ENCODE measurements at places on chromosomes 2 and 18.

DNA sequence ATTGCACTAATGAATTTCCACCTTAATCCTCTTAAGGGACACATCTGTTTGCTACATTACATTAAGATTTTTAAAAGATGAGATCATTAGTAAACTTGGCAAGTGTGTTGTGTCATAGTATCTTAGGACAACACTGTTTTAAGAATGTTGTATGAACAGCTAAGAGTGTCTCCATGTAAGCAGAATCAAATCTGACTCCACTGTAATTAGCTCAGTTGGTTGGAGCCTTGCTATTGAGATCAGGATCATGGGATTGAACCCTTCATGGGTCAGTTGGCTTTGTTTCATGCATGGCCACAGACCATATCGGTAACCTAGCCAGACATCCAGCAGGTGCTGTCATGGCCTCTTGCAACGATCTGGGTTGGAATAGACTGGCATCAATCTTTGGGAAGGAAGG lies 5.2 kb downstream of the FHOD3 start:
- DNase-seq: no peak

GRCh38 chr18:6994056-6994770 lies 123.4 kb downstream of the LAMA1 start:
- DNase-seq: no peak

DNA sequence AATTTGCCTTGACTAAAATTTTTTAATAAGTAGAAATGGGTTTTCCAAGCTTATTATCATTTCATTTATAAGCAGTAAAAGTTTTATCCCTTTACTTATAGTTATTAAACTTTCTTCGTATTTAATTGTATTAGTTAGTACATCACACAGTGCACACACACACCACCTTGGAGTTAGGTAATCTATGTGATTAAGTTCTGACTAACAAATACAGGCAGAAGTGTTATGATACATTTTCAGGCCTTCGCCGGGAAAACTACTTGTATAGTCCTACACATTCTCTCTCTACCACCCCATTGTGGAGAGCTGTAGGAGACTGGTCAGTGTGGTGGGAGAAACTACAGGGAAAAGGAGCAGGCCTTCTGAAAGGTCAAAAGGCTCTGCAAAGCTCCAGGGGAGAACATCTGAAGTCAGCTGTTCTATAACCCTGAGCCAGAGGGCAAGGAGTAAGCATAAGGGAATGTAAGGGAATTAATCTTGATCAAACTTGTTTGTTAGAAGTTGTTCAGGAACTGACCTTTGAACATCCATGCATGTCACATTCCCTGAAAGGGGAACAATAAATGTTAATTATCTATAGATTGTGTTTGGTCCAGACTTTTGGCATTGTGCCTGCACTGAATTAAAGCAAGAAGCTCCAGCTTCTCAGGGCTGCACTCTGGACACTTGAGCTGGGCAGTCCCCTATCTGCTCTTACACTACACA lies 231.7 kb downstream of the FSIP2 start:
- no peak for DNase-seq

GRCh38 chr2:188765522-188766470 lies 208.4 kb upstream of the COL3A1 start:
- no peak for DNase-seq

GRCh38 chr2:98149333-98149697 lies 62.3 kb downstream of the VWA3B start:
- no peak for DNase-seq

- peak; percentile 15 for DNase-seq
These were observed 14.0 kb downstream of the ALPG start for GRCh38 chr2:232420463-232421188.

DNA sequence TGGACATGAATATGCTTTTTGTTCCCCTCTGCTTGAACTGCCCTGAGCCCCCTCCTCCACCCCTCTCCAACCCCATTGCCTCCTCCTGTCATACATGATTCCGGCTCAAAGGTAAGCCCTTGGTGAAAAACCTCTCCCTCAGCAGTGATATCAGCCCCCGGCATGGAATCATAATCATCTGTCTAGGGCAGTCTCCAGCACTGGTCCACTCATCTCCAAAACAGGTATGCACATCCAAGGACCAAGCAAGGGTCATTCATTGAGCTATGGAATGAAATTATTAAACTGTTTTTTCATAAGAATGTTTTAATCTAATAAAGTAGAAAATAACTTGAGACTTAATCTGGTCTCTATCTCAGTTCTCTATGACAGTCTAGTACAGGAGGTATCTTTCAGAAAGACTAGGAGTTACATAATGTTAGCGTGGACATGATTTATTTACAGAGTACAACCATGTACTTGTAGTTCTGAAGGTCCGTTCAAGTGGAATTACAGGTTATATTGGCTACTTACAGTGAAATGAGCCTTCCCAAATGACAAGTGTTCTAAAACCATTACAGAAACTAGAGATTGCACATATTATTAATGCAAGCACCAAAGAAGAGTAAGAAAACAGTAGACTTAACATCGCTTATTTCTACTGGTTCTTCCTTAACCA lies 75.2 kb downstream of the ACVR1 start:
- DNase-seq: no peak

DNA sequence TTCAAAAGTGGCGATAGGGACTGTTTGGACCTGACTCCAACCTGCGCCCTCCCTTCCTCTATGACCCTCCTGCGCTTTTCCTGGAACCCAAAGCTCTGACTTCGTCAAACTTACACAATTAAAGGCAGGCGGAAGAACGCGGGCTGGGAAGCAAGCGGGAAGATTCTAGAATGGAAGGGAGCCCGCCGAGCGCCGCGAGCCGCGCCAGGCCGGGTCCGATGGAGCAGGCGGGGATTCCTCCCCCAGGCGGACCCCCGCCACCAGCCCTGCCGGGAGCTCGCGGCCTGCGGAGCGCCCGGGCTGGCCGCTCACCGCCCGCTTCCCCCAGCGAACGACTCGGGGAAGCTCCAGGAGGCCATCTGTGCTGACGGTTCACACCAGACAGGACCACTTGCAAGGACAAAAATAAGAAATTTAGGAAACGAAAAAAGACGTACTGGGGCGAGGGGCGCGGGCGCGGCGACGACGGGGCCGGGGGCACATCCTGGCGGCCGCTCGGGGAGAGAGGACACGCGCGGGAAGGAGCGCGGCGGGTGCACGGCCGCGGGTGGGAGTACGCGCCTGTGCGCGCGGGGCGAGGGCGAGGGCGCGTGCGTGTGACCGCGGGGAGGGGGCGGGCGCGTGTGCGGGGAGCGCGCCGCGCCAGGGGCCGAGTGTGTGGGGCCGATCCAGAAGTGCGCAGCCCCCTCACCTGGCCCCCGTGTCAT lies 1.1 kb upstream of the SALL3 start:
- DNase-seq: no peak

- DNase-seq: no peak
These were observed 231.6 kb upstream of the NT5C1B start for GRCh38 chr2:18820966-18821365.

GRCh38 chr2:37191253-37191652 lies 2.8 kb upstream of the SULT6B1 start:
- no peak for DNase-seq

GRCh38 chr2:100742277-100743254 lies 77.4 kb upstream of the NPAS2 start:
- no peak for DNase-seq

- no peak for DNase-seq
These were observed 682.4 kb upstream of the TMEFF2 start for GRCh38 chr2:192877159-192877558.

GRCh38 chr18:11994703-11995444 lies 13.6 kb downstream of the IMPA2 start:
- no peak for DNase-seq

DNA sequence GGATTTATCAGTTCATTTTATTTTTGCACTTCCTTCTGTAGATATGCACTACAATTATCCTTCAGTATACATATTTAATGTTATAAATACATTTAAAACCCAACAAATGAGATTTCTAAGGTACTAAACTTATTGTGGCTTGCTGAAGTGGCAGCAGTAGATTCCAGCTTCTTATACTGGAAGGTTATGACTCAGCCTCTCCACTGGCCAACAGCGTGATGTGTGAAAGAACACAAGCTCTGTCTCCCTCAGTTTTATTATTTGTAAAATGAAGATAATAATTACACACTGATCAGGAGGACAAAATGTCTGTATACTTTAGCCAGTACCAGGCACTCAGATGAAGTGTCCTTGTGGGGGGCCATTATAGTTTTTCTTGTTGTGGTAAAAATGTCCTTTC lies 1147.1 kb downstream of the CNTNAP5 start:
- no peak for DNase-seq

GRCh38 chr2:222864296-222864695 lies 3.5 kb downstream of the ACSL3 start:
- DNase-seq: no peak

GRCh38 chr2:112276954-112277353 lies 1.6 kb downstream of the ZC3H6 start:
- no peak for DNase-seq

GRCh38 chr2:146209842-146210275 lies 1635.0 kb upstream of the ACVR2A start:
- no peak for DNase-seq

GRCh38 chr2:173571021-173571821 lies 216.5 kb downstream of the CDCA7 start:
- DNase-seq: no peak

DNA sequence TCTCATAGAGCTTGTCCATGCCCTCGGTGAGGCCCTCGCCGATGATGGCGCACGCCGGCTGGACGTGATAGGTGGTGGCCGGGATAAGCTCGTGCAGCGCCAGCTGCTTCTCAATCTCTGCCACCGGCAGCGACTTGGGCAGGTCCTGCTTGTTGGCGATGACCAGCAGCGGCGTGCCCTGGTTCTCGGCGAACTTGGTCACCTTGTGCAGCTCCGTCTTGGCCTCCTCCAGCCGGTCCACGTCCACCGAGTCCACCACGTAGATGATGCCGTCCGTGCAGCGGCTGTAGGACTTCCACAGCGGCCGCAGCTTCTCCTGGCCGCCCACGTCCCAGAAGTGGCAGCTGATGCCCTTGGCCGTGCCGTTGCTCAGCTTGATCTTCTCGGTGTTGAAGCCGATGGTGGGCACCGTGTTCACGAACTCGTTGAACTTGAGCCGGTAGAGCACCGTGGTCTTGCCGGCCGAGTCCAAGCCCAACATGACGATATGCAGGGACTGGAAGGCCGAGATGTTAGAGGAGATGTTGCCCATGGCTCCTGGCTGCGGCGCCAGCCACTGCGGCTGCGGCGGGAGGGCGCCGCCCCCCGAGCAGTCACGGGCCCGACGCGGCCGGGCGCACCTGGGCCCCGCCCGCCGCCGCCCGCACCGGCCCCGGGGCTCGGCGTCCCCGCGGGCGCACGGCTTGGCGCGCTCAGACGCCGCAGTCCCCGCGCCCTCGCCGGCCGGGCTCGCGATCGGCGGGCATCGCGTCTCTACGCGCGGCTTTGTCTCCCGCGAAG lies 636 bp downstream of the ARL4C start:
- no peak for DNase-seq

DNA sequence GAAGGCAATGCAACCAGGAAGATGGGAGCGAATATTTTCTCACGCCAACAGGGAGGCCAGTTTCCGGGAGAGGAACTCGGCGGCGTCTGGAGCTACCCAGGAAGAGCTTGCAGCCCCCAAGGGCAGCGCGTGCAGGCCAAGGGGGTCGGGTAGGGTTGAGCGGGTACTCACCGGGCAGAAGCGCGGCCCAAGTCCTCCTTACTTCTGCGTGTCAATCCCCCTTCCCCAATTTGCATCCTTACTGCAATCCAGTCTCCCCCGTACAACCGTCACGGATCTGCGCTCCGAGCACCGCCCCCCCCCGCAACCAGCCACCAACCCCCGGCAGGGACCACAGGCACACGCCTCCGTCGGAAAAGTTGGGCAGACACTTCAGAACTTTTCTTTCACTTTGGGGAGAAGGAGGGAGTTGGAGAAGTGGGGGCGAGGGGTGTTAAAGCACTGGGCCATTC lies 1.3 kb downstream of the ATP8B1 start:
- no peak for DNase-seq

GRCh38 chr2:71965530-71965929 lies 182.1 kb downstream of the CYP26B1 start:
- DNase-seq: no peak

GRCh38 chr2:39476524-39476923 lies 39.4 kb upstream of the MAP4K3 start:
- DNase-seq: no peak

GRCh38 chr2:116132833-116133232 lies 1681.7 kb upstream of the DDX18 start:
- DNase-seq: no peak

- DNase-seq: no peak
These were observed 19.0 kb upstream of the DIPK1C start for GRCh38 chr18:74476140-74476539.

GRCh38 chr2:241081190-241081642 lies 20.9 kb downstream of the MTERF4 start:
- no peak for DNase-seq

DNA sequence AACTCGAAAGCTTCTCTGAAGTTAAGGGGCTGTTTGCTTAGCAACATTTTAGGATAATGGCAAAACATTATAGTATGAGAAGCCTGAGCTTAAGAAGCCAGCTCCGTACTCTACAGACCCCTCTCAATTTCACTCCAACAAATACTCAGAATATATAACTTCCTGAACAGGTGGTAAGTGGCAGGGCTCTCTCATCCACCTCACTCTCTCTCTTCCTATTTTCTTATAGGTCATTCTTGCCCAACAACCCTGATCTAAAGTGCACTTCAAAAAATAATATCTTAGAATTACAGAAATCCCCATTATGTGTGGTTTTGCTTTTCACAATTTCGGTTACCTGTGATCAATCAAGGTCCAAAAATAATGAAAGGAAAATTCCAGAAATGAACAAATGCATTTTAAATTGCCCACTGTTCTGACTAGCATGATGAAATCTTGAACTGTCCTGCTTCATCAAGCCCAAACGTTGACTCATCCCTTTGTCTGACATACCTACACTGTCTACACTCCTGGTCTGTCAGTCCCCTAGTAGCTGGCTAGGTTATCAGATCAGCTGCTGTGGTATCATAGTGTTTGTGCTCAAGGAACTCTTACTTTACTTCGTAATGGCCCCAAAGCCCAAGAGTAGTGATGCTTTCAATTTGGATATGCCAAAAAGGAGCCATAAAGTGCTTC lies 122.8 kb upstream of the COL5A2 start:
- DNase-seq: no peak

- no peak for DNase-seq
These were observed 60.8 kb upstream of the SPOPL start for GRCh38 chr2:138440759-138441158.

- peak; percentile 3 for DNase-seq
These were observed 199.6 kb downstream of the HRH4 start for GRCh38 chr18:24659827-24660720.

DNA sequence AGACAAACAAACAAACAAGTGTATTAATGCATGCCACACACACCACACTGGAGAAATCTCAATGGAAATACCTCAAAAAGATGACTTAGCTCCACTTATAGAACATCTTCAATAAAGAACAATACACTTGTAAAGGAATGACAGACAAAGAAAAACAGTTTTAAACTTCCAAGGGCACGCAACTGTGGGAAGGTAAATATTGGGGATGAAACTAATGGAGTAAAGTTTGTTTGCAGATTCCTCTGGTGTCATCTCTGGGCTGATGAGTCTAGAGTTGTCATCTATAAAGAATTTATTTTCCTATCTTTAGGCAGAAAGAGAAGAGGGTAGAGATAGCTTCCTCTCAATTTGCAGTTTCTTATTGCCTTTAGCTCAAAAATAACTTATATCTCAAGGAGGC lies 144.0 kb upstream of the ZC3H15 start:
- no peak for DNase-seq

- DNase-seq: no peak
These were observed 33.6 kb downstream of the SRBD1 start for GRCh38 chr2:45577441-45577840.

- no peak for DNase-seq
These were observed 55.1 kb upstream of the IL1RL1 start for GRCh38 chr2:102256276-102256675.
